ENCODE measurements at places on chromosomes 13 and 19.

DNA sequence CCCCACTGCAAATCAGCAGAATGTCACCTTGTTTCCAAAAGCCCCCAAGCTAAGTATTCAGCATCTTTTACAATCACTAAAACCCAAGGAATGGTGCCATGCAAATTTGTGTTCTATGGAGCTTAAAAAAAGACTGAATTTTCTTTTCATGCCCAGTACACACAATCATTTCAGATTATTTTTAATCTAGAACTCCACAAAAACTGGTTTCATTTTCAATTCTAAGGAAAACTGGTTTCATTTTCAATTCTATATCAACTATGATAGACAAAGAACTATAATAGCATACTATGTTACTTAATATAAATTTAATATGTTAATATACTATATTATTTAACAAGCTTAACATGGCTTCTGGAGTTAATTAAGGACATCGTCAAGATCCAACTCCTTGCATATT lies 88.4 kb upstream of the DOCK9 start:
- no peak for DNase-seq

GRCh38 chr13:106151056-106151699 lies 384.3 kb downstream of the EFNB2 start:
- no peak for DNase-seq

GRCh38 chr13:28679628-28680027 lies 20.7 kb downstream of the POMP start:
- DNase-seq = no peak

DNA sequence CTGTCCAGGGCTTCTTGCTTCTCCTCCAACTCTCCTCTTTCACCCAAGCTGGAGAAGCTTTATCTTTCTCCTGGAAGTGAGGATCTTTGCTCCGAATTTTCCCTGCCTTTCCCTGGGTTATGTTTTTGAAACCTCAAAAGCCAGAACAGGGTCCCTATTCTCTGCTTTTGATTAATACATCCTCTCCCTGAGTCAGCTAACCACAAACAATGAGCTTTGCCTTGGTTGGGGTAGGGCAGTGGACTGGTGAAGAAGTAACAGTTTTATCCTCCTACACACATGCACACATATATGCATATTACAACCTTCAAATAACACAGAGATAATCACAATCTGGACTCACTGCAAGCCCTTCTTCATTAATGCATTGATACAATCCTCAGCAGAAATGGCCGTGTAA lies 44.6 kb downstream of the DLEU7 start:
- no peak for DNase-seq

DNA sequence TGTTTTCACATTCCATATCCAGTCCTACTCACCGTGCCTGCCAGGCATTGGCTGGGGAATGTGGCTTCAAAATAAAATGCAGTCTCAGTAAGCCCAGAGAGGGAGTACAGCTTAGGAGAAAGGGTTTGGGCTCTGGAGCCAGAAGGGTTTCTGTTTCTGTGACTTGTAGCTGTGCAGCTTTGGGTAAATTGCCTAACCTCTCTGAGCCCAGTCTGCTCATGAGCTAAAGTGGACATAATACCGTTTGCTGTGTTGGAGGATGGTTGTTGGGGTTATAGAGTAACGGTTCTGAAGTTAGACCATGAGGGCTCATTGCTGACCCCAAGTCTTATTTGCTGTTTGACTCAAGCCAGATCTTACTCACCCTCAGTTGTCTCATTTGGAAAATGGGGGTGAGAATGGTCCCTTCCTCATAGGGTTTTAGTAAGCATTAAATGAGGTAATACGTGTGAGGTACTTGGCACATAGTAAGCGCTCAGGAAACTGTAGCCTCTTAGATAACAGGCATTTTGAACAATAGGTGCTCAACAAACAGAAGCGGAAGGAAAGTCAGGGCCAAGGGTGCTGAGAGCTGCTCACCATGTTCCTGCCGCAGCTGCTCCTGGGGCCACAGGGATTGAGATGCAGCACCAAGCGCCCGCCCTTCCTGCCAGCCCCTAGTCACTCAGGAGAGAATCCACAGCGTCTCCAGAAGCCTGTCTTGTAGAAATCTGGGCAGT lies 45.5 kb downstream of the C13orf42 start:
- no peak for DNase-seq

- no peak for DNase-seq
Measured at GRCh38 chr13:39148513-39148961, 110.3 kb downstream of the NHLRC3 start.

DNA sequence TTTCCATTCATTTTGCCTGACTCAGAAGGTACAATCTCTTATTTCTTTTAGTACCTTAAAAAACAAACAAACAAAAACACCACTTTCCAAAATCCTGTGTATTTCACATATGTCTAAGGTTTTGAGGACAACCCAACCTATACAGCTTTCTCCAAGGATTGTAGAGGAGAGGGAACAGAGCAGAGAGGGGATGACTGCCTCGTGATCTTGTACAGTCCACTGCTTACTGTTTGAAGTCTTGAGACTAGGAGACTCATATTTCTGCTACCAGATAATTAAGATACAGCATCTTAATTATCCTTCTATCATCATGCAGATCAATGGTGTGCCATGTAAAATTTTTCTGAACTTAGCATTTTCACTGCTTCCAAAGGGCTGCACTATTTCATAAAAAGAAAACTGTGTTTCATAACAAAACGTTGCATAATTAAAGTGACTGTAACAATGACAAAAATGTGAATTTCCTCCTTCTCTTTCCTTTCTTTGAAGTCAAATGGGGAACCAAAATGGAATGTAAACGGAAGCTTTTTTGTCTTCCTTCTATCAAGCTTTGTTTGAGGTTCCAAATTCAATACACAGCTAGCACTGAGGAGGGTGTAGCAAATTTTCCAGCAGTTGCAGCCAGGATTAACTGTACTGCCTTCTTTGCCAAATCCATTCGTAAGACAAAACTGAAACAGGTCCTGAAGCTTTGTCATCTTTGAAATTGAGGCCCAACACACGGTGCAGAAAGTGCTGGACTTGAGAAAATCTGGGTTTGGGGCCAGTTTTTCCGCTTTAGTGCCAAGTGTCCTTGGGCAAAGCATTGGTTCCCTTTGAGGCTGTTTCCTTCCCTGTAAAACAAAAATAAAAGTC lies 34.9 kb upstream of the RCBTB2 start:
- no peak for DNase-seq

DNA sequence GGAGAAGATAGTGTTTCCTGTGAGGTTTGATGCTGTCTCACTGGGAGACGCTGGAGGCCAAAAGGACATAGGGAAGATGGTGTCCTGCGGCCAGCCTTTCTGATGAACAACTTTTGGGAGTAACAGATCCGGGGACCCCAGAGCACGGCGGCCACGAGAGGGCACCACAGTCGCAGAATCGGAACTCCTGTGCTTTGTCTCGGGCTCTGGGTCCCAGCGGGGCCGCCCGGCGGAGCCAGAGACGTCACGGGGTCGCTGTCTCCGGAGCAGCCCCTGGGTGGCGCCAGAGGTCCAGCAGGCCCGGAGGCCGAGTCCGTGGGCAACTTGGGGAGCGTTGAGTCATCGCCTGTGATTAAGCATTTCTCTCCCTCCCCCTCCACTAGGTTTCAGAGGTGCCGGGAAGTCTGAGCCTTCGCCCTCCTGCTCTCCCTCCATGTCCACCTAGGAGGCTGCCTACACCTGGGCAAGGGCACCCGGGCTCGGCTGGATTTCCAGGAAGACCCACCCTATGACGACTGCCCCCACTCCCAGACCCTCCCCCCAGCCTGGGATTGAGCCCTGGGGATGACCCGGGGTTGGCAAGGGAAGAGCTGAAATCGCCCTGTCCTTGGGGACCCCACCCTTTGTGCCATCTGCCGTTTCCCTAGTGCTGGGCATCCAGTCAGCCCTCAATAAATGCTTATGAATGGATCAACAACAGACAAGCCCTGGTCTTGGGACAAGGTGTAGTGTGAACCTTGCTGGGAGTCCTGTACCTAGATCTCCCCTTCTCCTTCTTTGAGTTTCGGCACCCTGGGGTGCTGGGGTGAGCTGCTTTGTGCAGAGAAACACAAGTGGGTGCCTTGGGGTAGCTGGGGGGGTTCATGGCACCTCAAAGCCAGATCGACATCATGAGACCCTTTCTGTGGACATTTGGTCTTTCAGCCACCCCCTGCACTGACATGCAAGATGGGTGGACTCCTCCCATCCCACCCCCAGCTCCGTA lies 3.4 kb downstream of the NANOS3 start:
- DNase-seq = peak; percentile 91

GRCh38 chr13:98215508-98215907 lies 38.4 kb upstream of the RNF113B start:
- no peak for DNase-seq

- DNase-seq = peak; percentile 47
Measured at GRCh38 chr19:19224852-19225494, 13.2 kb downstream of the NCAN start.

- no peak for DNase-seq
Measured at GRCh38 chr13:99297331-99297730, 9.9 kb downstream of the GPR183 start.

GRCh38 chr13:102470283-102470917 lies 68.6 kb upstream of the FGF14 start:
- DNase-seq = no peak

DNA sequence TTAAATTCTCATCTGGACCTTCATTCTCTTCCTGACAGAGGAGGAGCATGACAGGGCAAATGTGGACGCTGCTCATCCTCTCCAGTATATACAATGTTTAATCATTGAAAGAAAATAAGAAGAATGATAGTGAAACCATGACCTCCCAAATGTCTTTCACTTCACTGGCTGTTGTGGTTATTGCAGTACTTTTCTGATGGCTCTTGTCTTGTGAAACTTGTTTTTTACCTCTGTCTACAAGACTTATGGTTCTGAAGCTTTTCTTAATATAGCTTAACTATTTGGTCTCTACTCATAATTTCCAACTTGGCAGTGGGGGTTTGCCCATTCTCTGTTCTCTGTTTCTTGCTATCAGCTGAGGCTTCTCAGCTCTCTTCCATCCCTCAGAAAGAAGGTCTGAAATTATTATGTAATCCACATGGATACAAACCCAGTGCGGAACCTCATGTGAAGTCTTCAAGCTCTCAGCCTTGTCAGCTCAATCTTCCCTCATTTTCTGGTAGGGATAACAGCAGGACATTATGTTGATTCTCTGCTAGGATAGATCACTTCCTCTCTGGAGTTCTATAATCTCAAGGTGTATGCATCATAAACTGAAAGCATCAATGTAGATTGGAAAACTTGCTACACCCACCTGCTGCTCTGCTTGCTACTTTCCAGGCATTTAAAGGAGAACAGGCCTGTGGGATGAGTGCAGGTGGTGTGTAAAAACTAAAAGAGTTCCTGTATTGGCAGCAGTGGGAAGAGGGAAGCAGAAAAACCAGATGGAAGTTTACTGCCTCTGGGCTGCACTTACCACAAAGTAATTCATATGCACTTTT lies 250.3 kb upstream of the HTR2A start:
- no peak for DNase-seq

- DNase-seq = no peak
Measured at GRCh38 chr13:78420814-78421213, 182.5 kb downstream of the POU4F1 start.

- DNase-seq = no peak
Measured at GRCh38 chr13:98108341-98108740, 34.6 kb upstream of the FARP1 start.

- DNase-seq = no peak
Measured at GRCh38 chr19:31269425-31270127, 79.7 kb downstream of the TSHZ3 start.

GRCh38 chr13:28470296-28470695 lies 24.6 kb downstream of the FLT1 start:
- no peak for DNase-seq

GRCh38 chr13:89750371-89750770 lies 1597.1 kb upstream of the MIR17HG start:
- DNase-seq = no peak

DNA sequence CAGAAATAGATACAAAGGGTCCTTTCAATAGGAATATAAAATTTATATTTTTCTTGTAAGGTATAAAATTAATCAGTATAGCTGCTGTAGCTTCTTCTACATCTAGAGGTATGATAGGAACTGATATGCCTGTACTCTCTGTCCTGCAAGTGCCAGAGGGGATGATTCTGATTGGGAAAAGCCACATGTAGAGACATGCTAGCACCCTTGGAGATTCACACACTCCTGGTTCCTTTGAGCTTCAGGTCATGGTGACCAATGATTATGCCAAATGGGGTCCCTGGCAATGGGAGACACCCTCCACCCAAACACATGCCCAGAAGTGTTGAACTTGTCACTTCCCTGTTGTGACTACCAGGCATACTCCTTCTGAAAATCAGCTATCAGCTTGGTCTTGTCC lies 14.7 kb upstream of the METTL21C start:
- no peak for DNase-seq

DNA sequence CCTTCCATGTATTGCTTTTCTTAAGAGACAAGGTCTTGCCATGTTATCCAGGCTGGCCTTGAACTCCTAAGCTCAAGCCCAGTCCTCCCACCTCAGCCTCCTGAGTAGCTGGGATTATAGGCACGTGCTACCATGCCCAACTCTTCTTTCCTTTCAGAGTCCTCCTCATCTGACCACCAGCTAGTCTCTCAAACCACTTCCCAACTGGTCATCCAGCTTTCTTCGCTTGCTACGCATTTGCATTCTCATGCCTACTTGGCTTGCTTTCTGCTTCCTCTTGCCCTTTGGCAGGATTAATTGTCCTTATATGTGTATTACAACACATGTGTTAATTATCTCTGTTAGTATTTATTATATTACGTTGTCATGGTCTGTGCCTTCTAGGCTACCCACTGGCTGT lies 6.3 kb downstream of the GPR18 start:
- no peak for DNase-seq

DNA sequence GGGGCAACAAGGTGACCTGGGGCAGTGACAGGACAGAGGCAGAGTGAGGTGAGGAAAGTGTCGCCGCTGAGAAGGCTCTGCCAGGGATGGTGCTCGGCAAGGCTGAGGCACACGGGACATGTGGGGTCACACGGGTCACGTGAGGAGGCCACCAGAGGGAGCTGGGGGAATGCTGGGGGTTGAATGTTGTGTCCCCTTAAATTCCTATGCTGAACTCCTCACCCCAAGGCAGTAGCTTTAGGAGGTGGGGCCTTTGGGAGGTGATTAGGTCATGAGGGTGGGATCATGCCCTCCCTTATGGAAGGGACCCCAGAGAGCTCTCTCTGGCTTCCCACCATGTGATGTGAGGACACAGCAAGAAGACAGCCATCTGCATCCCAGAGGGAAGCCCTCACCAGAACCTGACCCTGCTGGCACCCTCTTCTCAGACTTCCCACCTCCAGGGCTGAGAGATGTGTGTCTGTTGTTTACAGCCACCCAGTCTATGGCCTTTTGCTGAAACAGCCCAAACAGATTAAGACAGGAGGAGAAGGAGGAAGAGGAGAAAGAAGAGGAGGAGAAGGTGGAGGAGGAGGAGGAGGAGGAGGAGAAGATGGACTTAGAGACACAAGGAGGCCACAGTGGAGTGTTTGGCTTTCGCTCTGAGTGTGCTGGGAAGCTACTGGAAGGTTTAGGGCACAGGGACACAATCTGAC lies 35.4 kb downstream of the RFX2 start:
- no peak for DNase-seq

GRCh38 chr19:40756502-40757110 lies 5.6 kb downstream of the SNRPA start:
- peak; percentile 15 for DNase-seq

- peak; percentile 51 for DNase-seq
Measured at GRCh38 chr19:10864538-10864899, 6.8 kb upstream of the CARM1 start.

GRCh38 chr13:82947191-82947621 lies 935.1 kb downstream of the SLITRK1 start:
- DNase-seq = no peak

Measured in T-helper 22 cell (primary cell).